ENCODE measurements at places on chromosomes 12 and 14.
A peak's percentile ranks its signal among the peaks of the same experiment; 100 is the strongest.

GRCh38 chr12:90216020-90216552, 507.4 kb upstream of the ATP2B1 start:
- no peak for DNase-seq

- no peak for DNase-seq
These were observed 196.4 kb downstream of the RGS6 start for GRCh38 chr14:72128629-72129028.

GRCh38 chr12:30905463-30906009, 21.0 kb upstream of the TSPAN11 start:
- no peak for DNase-seq

DNA sequence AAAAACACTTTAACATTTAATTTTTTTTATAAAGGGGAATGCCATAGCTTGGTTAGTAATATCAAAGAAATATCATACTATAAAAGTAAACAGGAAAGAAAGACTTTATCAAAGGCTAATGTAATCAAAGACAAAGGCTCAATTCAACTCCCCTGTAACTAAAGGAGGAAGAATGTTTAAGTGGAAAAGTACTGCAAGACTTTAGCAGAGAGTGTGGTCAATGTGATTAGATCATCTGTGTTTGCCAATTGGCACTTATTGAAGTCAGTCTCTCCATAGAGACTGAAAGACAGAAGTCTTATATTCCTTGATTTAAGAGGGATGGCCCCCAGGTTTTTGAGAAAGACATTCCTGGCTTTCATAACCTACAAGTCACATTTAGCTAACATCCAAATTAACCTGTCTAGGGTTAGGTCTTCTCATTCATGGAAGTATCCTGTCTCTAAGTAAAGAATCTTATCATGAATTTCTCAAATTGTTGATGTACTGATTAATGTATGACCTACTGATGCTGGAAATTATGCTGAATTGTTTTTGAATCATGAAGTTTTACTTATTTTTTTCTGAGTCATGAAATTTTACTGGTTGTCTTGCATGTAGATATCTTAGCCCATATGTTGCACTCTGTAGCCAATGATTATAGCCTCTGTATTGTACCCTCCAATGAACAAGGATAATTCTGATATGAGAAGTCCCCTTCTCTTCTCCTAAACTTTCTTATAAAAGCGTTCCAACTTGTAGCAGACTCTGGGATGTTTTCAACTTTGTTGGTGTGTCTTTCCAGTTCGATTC, 65.4 kb downstream of the ATXN7L3B start:
- DNase-seq: no peak

GRCh38 chr12:11811008-11811407, 161.5 kb downstream of the ETV6 start:
- DNase-seq: no peak

GRCh38 chr12:62933220-62933601, 1.7 kb downstream of the PPM1H start:
- peak; percentile 50 for DNase-seq

DNA sequence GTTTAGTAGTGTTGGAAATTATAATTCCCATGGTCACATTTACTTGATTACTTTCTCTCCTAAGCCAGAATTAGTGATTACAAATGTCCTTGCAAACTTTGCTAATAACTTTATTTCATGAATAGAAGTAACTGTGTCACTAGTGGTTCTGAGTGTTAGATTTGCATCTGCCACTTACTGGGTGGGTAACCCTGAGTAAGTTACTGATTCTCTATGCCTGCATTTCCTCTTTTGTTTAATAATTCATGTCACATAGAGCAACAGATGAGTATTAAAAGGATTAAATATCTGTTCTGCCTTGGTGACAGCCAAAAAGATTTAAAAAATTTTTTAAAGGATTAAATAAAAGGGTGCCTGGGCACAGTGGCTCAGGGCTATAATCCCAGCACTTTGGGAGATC, 78.6 kb downstream of the BHLHE41 start:
- no peak for DNase-seq

- no peak for DNase-seq
These were observed 78.9 kb upstream of the PSMA6 start for GRCh38 chr14:35213143-35213788.

DNA sequence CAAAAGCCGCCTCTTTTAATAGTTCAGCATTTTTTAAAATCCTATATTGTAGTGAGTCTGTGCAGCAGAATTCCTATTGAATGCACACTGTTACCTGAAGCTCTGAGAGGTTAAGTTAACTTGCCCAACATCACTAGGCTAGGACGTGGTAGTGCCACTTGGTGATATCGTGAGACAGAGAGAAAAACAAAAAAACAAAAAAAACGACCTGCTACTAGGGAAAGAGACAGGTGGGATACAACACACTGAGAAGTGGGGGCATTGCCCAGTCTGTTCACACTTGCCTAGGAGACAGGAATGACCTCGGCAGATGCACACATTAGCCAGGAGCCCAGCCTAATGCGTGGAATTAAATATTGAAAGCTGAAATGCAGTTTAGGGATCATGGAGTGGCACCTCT, 129.7 kb upstream of the CCND2 start:
- no peak for DNase-seq

GRCh38 chr14:23550131-23550811, 1.3 kb downstream of the ZFHX2 start:
- no peak for DNase-seq

DNA sequence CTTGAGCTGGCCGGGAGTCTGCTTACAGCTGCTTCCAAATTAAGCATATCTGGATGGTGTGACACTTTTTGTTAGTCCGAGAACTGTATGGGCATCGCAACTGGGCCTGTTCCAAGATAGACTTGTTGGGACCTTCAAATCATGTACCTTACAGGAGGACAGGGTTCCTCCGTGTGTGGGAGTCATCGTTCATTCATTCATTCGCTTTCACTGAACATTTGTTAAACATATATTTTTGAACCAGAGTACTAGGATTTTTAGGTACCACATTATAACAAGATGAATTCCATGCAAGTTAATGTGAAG, 387 bp upstream of the IPO8 start:
- DNase-seq: no peak

DNA sequence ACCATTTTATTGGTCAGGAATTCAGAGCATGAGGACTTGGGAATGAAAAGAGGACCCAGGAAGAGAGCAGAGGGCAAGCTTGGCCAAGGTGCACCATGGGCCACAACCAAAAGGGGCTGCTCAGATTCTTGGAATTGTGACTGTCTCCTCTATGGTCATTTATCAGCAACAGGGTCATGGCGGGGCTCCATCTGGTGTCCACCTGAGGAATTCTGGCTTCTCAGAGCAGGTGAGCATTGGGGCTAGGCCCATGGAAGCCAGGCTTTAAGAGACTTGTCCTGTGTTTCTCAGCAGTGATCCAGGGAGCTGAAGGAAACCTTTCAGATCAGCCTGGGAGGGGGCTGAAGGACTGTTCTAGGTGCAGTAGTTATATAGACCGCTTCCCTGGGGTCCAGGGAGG, 2.6 kb upstream of the RIN3 start:
- no peak for DNase-seq

GRCh38 chr14:102196039-102196901, 56.6 kb downstream of the WDR20 start:
- DNase-seq: no peak

Data from HEK293T (cell line).